RWPE2 (cell line): ENCODE measurements at places on chromosomes 4 and X.

DNA sequence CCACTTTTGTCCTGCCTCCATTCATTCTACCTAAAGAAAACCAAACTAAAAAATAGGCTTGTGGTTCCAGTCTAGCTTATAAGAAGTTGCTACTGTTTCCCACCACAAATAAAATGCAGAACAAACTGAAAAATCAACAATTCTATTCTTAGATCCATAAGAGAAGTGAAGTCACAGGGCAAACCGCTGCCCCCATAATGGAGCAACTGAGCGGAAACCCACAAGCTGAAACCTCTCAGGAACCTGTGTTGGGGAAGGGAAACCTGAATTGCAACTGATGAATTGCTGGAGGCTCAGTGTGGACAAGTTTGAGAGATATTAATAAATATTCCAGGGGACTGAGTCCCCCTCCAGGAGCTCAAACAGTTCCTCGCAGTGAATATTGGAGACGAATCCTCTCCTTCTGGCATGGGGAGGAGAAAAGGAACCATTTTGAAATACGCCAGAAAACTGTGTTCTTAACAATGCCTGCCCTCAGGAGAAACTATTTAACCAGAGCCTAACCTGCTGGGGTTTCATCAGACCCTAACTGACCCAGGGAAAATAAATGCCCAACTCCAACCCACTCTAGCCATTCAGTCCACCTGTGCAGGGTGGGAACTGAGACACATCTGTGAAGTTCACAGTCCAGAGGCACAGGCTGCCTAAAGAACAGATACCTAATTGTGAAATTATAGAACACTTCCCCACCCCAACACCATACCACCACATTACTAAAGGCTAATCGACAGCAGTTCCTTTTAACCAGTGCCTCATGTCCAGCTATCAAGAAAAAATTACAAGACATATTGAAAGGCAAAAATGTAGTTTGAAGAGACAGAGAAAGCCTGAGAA, 22.8 kb upstream of the SH3RF1 start:
- no peak for DNase-seq

DNA sequence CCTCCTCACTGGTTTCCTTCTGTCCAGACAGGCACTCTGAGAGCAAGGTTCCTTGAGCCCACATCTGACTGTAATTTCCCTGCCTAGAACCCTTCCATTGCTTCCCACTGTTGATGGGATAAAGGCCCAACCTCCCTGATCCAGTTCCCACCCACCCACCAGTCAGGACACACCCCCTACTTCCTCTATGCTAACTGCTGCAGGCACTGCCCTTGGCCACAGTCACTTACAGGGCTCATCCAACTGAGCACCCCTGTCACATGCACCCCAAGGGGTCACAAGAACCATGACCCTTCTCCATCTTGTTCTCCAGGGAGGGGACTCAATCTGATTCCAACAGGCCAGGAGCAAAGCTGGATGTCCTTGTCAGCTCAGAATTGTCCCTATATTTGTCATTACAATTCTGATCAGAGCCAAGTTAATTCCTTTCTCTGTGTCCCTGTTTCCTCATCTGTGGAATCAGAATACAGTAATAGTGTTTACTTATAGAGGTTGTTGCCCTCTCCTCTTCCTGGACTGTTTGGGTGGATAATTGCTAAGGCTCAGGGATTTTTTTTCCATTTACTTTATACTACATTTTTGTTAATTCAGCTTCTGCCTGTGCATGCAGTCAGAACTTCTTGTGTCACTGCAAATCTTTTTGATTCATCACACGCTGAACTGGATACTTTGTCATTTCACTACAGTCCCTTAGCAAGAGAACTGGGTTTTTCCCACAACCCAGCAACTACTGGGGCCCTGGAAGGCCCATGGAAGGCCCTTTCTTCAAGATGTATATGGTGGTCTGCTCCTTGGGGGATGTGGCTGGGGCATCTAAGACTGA, 105.6 kb upstream of the MAMLD1 start:
- no peak for DNase-seq

GRCh38 chr4:41366911-41367517, 110.3 kb downstream of the UCHL1 start:
- DNase-seq, result no peak

- DNase-seq, result no peak
Measured at GRCh38 chrX:44784241-44784640, 59.6 kb upstream of the DUSP21 start.

DNA sequence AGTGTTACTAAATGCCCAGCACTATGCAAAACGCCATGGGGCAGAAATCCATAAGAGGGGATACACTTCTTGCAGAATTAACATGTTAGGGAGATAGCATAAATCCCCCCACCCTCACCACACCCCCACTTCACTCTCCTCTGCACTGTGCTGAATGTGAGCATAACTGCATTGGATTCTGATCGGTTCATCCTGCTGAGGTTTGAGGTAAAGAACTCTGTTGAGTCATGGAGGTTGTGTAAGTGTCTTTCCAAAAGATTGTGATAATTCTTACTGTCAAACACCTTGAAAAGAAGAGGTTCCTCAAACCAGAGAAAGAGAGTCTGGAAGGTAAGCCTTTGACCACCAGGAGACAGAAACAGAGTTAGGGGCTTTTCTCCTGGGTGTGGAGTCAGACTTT, 43.6 kb downstream of the RBM47 start:
- no peak for DNase-seq

DNA sequence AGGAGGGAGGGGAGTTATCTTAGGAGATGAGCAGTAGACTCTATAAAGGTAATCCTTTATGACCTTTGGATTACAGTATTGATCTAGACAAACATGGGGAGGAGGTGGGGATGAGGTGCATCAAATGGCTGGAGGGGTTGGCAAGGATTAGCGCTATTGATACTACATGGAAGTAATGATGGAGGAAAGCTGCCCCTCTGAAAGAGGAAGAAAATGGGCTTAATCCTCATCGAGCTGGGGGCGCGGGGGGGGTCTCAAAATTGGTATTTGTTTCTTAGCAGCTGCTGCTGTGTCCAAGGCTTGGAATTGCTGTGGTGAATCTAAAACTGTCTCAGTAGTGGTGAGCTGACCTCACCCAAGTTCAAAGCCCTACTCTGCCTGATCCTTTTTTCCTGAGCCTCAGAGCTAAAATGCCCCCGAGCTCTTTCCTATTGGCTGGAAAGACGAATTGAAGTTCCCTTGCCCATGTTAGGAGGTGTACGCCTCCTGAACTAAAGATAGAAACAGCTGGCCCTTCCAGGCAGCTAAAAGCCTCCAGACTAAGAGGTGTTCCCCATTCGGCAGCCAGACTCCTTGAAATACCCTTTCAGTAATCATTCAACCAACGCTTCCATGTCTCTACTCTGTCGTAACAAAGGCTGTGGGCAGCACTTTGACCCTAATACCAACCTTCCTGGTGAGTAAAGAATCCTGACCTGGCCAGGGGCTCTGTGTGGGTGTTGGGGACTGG, at the start of gene ITGB1BP2:
ITGB1BP2 (plus strand) TSS at position 556 of the 730 bp plus-strand sequence; CDS start at position 613, 57 bp downstream.
- no peak for DNase-seq

- DNase-seq, result no peak
Measured at GRCh38 chr4:3688018-3688998, 77.9 kb upstream of the ADRA2C start.

DNA sequence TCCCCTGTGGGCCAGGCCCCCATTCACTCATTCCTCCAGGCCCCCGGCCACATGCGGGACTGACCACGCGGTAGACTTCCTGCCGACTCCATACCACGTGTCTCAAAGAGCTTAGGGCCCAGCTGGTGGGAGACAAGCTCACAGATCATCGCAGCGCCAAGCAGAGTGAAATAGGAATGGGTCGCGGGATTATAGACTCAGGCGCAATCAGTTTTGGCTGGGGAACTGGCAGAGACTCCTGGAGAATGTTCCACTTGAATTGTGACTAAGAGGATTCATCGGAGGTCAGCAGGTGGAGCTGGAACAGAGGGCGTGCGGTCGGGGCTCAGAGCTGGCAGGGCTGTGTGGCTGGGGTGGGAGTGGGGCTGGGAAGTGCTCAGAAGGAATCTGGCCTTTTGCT, 15.6 kb downstream of the ATP2B3 start:
- DNase-seq, result no peak

- peak; percentile 49 for DNase-seq
Measured at GRCh38 chr4:1192493-1193205, 20.3 kb upstream of the SPON2 start.

GRCh38 chr4:142160509-142160908, 524.1 kb downstream of the IL15 start:
- no peak for DNase-seq

DNA sequence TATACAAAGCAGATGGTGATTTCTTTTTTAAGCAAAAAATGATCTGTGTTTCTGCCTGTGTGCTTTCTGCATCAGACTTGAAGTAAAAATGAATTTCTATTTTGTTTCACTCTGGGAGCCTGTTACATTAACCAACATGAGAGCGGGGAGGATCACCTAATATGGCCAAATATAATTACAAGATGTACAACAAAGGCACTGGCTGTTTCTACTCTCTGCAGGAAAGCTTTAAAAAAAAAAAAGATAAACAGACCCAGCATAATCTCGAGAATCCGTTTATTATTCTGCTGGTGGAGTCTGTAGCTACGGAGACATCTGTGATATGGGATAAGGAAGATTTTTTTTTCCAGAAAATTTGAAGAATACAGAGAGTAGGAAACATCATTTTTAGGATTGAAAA, 103.6 kb downstream of the COMMD8 start:
- no peak for DNase-seq

DNA sequence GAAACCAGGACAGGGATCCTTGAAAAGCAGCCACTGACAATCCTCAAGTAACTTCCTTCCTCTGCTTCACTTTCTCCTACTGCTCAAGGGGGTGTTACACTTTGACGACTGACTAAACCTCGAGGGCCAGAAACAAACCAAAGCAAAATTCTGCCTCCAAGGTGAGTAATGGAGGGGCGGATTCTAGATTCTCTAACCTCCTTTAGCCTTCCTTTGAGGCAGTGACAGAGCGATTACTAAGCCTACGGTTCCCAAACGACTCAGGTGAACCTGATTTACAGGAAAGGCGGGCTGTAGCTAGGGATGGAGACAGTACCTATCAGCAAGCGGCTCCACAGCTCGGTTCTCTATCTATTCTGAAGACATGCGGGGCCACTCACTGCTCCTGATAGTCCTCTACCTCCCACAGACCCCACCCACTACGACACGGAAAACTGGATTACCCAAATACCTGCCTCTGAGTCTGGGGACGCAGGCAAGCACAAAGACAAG, 487 bp downstream of the TBCK start:
- DNase-seq, result peak; percentile 71

- DNase-seq, result no peak
Measured at GRCh38 chrX:85922821-85923220, 124.5 kb downstream of the CHM start.

DNA sequence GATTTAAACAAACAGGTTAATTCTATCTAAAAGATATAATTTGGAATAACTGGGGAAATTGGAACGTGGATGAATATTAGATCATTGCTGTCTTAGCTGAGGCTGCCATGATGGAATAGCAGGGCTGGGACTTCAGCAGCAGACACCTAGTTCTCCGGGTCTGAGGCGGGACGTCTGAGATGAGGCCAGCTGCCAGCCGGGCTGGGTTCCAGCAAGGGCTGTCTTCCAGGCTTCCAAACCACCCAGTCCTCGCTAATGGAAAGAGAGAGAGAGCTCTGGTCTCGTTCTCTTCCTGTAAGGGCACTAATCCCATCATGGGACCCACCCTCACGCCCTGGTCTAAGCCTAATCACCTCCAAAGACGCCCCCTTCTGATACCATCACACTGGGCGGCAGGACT, 85.7 kb downstream of the ADRA2C start:
- DNase-seq, result no peak

- DNase-seq, result no peak
Measured at GRCh38 chrX:44908153-44908552, 35.2 kb downstream of the KDM6A start.

DNA sequence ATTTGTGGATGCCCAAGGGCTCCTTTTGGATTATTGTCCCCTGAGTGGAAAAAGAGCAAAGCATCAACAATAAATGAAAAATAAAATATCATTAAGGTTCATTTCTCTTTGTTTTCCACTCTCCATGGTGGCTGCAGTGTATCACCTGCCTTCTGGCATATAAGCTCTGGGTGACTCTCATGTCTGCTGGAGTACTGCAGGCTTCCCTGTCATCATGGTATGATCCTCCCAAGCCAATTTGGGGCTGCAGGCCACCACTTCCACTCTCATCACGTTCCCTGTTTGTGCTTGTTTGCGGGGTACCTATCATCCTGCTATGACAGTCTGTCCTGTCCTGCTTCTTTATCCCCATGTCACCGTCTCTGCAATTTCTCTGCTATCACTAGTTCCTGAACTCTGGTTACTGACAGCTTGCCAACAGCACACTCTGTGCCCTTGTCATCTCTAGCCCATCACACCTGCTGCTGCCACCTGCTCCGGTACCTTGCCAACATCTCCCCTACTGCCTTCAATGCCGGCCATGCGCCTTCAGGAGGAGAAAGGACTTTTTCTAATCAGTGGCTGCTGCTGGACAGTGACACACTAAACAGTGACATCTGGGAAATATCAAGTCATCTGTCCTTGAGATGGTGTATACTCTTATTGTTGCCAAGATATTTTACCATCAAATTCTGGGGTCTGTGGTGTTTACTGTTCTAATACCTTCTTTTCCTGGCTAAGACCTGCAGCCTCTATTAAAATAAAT, 23.0 kb upstream of the FGF5 start:
- no peak for DNase-seq
